RPMI7951 (cell line): ENCODE measurements at places on chromosomes 5 and 9.
A peak's percentile ranks its signal among the peaks of the same experiment; 100 is the strongest.

GRCh38 chr9:95091601-95092261, 225.8 kb downstream of the FANCC start:
- peak; percentile 92 for DNase-seq

DNA sequence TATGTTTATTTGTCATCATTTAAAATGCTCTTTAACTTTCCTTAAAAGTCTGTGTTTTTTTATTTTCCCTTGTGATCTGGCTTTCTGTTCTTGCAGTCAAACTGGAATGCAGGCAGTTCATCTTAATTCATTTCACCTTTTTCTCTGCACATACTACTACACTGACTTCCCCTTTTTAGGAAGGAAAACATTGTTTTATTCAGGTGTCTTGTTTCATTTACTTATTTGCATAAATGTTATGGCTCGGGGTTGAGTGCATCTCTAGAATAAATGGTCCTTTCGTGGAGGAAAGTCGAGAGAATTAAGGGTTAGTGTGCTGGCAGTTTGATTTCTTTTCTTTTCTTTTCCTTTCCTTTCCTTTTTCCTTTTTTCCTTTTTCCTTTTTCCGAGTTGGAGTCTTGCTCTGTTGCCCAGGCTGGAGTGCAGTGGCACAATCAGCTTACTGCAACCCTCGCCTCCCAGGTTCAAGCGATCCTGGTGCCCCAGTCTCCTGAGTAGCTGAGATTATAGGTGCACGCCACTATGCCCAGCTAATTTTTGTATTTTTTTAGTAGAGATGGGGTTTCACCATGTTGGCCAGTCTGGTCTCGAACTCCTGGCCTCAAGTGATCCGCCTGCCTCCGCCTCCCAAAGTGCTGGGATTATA, 76.0 kb upstream of the LRRC70 start:
- no peak for DNase-seq

DNA sequence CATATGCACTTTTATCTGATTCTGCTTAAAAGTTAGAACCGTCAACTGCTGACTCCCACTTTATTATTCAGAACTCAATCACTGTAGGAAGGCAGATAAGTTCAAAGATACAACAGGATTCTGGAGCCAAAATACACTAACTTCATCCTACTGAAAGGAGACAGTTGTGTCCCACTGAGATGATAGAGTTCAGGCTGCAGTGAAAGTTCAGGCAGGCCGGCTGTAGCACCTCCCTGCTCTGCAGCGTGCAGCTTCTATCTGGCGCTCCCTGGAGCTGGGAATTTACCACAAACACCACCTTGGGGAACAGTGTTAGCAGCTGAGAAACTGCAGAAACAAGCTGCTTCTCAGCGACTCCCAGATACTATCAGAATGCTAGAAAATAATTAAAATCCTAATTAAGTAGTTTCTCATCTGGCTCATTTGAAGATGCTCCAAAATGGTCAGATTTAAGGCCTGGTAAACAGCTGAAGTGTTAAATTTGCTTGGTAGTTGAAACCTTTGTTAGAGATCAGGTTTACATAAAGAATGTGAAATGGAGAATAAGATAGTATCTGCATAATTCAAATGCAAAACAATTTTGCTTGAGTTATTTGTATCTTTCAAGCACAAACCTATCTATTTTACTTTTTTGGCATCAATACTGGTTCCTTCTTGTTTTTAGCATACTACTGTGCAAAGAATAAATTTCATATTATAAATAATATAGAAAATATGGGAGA, 52.3 kb upstream of the CNTLN start:
- DNase-seq, result no peak

DNA sequence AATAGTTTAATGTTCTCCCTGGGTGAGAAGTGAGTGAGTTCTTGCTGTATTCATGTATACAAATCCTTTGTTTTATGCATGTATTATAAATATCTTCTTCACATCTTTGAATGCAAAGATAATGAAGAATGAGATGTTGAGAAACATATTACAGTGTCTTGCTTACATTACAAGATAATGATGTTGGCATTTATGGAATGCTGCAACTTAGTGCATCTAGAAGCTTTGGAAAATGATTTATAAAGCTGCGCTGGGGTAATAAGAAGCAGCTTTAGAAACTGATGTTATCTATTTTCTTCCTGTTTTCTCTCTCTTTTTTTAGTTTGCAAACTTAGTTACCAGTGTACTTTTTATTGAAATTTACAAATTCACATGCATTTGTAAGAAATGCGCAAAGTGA, 673.4 kb downstream of the KCTD16 start:
- no peak for DNase-seq

DNA sequence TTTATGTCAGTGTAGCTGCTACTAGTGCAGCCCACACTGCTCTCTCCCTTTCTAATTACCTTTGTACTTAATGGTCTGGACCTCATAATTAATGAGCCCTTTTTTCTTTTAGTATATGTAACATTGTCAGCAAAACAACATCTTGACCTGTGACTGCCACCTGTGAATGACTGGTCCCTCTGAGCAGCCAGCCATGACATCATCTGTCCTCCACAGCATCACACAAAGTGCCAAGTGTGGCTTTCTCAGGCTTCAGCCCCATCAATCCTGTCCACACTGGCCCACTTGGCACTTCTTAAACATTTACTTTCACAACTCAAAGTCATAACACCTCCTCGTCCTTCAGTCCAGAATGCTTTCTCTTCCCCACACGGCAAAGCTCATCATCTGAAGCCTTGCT, 104.7 kb downstream of the GPR21 start:
- no peak for DNase-seq

DNA sequence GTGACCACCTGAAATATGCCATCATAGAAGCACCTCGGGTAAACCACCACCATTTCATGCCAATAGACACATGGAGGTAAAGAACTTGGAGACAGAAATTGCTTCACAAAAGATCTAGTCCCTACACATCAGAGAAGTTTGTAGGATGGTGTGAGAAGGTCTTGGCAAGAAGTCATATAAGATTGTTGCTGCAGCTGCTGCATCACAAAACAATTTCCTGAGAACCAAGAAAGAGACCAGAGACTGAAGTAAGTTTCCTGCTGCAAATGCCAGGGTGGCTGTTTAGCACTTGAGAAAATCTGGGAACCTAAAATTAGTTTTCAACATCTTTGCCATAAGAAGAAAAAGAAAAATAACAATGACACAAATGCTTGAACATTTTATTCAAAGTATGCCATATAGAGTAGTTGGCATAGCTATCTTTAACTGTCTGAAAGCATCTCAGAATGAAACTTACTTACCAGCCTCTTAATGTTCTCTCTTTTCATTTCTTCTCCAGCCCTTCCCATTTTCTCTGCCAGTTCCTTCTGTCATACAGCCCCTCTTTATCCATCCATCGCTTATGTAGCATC, 114.3 kb downstream of the KCTD16 start:
- DNase-seq, result no peak
